ENCODE measurements at places on chromosomes 7 and 10.

DNA sequence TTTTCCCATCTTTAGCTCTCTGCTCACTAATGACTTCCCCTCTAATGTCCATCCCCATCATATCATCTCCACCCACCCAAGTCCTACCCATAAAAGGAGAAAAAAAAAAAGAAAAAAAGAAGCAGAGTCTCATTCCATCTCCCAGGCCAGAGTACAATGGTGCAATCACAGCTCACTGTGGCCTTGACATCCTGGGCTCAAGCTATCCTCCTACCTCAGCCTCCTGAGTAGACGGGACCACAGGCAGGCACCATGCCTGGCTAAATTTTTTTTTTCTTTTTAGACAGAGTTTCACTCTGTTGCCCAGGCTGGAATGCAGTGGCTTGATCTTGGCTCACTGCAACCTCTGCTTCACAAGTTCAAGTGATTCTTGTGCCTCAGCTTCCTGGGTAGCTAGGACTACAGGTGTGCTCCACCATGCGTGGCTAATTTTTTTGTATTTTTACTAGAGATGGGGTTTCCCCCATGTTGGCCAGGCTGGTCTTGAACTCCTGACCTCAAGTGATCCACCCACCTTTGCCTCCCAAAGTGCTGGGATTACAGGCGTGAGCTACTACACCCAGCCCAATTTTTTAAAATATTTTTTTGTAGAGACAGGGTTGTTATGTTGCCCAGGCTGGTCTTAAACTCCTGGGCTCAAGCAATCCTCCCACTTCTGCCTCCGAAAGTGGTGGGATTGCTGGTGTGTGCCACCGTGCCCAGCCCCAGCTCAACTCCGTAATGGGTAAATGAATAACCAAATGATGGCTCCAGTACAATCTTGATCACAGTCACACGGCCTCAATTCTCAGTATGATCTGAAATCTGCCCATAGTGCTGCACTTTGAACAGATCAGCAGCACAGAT lies 24.6 kb upstream of the SGMS1 start:
- no peak for DNase-seq

DNA sequence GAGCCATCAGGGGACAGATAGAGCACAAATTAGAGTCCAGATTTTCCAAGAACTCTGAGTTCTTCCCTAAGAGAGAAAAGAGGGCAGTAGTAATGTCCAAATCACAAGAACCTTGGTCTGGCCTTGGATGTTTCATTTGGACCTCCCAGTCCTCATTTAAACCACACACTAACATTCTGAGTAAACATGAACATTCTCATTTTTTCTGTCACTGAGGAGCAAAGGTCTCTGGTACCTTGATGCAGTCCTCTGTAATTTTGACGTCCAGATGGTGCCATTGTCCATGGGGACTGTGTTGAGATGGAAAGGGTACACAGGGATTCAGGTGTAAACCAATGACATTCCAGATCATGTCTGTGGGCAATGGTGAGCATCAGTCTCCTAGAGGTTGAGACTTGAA lies 225.4 kb upstream of the PHYHIPL start:
- DNase-seq, result no peak

GRCh38 chr7:128794020-128794419 lies 2.3 kb downstream of the CCDC136 start:
- peak; percentile 13 for DNase-seq

DNA sequence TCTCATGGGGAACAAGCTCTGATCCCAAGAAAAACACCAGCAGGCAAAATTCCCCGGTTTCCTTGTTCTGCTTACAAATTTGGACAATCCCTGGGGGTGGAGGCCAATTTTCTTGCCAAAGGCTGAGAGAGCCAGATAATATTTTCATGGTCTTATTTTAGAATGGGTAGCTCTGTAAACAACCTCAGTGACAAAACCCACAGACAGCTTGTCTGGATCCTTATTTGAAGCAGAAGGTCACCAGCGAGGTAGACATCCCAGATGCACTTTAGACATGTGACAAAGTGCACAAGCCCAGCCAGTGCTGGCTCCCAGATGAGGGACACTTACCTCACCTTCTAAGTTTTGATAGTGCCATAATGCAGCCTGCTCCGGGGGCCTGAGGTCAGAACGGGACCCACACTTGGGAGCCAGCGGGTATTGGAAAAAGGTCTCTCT lies 102.6 kb upstream of the DDC start:
- no peak for DNase-seq

DNA sequence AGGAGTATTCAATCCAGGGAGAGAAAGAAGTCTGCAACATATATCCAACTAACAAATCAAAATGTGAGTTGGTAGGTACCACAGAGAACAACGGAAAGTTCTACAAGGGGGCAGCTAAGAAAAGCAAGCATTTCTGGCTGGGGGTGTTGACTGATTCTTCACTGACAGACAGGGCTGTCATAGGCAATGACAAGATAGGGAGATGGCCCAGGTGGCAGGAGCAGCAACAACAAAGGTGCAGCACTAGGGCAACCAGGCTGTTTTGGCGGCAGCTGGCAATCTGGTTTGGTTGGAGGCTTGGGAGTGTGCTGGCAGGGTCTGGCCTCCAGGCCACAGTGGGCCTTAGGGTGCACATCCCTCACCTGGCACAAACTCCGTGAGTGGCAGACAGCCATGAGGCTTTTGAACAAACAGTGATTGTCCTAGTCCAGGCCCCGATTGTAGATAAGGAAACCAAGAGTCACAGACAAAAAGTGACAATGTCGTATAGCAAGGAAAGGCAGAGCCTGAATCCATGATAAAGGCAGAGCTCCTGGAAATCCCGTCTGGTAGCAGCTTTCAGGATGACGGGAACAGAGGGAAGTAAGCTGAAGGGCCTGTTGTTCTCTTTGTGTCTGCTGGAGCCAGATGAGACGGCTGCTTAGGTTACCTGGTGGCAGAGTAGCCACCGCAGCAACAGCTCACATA lies 28.4 kb downstream of the DPCD start:
- no peak for DNase-seq

- no peak for DNase-seq
Measured at GRCh38 chr7:70097645-70098044, 499.4 kb downstream of the AUTS2 start.

GRCh38 chr7:122463631-122464030 lies 159.1 kb upstream of the FEZF1 start:
- DNase-seq, result no peak

DNA sequence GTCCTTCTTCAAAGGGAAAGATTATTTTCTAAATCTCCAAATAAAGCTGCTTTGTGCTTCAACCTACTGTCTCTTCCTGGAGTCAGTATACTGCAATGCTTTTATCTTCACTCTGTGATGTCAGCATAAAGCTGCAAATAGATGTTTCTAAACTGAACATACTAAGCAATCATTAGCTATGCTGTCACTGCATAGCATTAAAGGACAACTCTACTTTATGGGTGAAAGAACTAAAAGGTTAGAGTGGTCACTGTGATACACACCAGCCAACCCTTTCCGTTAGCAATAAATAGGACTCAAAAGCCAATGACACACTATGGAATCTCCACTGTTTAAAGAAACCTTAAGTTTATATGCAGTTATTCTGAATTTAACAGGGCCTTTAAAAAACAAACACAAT lies 1.8 kb downstream of the CCDC186 start:
- peak; percentile 17 for DNase-seq

DNA sequence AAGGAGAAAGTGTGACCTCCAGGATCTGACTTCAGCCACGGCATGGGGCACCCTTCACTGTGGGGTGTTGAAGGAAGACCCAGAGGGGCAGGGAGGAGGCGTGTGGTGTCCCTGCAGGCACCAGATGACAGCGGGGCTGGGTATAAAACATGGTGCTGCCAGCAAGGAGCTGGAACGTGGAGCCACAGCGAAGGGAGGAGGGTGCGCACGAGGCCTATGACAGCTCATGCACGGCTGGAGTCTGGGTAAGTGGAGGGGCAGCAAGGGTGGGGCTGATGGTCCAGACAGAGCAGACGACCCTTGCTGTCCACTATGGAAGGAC lies 27.8 kb upstream of the FOXL3 start:
- no peak for DNase-seq

- DNase-seq, result peak; percentile 58
Measured at GRCh38 chr7:140042386-140042670, 20.4 kb downstream of the PARP12 start.

DNA sequence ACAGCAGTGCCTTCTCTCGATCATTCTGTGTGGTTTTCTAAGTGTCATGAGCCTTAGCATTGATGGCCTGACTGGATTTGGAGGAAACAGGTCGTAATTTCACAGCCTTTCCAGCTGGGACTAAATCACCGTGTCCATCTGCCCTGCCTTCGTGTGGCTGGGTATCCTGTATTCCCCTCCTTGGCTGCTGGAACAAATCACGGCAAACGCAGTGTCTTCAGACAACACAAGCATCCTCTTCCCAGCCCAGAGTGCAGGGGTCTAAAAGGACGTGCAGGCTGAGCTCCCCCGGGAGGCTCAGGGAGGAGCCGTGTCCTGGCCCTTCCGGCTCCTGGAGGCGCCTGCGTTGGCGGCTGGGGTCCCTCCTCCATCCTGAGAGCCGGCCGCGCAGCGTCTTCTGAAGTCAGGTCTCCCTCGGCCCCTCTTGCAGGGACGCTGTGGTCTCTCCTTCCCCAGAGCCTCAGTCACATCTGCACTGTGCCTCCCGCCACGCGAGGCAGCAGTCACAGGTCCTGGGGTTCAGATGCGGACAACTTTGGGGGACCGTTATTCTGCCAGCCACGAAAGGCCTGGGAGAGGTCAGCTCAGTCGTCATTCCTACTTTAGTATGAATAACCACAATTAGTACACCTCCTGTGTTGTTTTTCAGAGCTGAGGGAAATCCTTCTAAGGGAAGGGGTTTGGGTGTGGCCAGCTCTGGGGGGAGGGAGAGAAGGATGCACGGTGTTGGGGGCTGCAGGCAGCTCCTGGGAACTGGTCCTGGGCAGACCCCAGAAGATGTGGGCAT lies 41.1 kb downstream of the FAM20C start:
- DNase-seq, result peak; percentile 25

DNA sequence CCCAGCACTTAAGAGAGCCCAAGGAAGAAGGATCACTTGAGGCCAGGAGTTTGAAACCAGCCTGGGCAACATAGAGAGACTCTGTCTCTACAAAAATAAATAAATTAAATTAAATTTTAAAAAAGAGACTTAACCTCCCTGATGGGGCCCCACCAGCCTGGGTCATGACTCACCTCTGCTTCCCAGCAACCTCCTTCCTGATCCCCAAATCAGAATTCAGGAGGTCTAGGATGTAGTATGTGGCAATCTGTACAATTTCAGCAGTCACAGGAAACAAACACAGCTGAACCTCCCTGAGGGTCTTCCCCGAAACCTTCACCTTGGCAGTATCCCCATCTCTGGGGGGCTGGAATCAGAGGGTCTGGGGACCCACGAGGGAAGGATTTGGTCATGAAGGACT lies 9.7 kb upstream of the PPP1R35 start:
- DNase-seq, result no peak

GRCh38 chr10:36677431-36677768 lies 448.0 kb upstream of the ANKRD30A start:
- DNase-seq, result no peak

GRCh38 chr10:100183481-100183880 lies 2.3 kb downstream of the ERLIN1 start:
- no peak for DNase-seq

- no peak for DNase-seq
Measured at GRCh38 chr7:103856929-103857328, 132.5 kb downstream of the RELN start.

GRCh38 chr7:99024066-99024465 lies 119.8 kb downstream of the SMURF1 start:
- no peak for DNase-seq

DNA sequence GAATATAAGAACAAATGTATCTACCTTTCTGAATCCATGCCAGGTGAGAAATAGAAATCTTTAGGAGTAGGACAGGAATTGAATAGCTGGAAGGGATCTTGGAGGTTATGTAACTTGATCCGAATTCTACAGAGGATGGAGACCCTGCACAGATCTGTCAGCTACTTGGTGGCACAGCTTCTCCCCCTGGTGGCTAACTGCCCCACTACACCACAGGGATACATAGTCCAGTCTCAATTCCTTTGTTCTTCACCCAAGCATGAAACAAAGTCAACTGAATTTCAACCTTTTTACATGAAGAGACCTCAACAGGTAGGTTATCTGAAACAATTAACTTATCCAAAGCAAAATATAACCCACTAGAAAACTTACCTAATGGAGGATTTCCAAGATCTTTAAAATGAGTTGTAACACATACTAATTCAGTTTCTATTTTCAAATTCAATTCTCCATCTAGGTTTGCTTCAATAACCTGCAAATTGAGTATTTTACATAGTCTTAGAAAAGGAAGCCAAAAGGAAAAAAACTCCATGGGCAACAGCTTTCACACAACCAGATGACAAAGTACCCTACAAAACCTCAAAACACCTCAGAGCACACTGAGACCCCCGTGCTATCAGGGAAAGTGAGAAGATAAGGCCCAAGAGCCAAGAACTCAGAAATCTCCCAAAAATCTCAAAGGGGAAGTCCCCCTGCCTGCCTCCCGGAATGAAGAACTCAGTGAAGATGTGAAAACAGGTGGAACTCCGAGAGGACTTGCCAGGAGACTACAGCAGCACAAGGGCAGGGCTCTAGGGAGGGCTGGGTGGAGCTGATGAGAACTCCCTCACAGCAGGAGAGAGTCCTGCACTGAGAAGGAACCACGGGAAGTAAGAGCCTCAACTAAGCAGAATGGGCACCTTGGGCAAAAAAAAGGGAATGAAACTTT lies 10.3 kb downstream of the HUS1 start:
- DNase-seq, result peak; percentile 95

DNA sequence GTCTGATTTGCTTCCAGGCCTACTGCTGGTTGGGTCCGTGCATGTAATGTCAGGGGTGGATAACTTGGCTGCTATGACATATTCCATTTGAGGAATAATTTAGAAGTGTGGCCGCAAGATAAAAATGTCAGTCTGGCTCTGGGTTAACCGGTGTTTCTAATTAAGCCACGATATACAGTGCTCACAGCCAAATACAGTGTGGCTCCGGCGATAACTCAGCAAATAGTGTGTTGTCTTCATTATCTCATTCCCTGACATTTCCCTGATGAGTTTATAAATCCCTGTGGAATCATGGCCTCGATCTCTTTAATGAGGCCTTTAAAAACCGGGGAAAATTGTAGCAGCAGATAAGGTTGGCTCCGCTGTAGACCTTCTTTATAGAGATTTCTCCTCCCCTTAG lies 1125.0 kb downstream of the TYW1 start:
- DNase-seq, result no peak

DNA sequence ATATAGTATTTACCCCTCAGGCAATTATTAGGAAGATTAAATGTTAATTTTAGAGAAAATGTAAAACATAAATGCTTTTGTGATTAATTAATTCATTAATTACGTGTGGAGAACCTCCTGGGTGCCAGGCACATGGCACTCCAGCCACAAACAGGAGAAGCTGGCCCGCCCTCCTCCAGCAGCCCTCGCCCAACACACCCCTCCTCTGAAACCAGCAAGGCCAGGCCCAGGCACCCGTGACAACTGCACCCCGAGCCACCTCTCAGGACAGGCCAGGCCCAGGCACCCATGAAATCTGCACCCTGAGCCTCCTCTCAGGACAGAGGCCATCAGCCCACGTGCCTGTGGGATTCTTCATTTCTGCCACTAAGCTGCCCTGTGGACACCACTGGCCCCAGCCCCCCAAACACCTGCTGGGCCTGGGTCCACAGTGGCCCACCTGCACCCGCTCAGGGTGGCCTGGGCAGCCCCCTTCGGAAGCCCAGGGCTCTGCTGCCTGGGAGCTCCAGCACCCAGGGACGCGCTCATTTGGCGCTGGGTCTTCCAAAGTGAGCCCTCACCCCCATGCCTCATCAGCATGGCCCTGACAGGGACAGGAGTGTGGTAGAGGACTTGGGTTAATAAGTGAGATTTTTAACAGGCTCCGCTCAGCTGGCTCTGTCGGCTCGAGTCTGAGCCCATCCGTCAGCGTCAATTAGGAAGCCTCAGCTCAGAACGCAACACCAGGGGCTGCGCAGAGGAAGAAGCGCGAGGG lies 482.1 kb downstream of the DNAJB6 start:
- DNase-seq, result no peak

Measured in dermis blood vessel endothelial cell (primary cell).